ENCODE measurements at places on chromosomes 13 and 19.

DNA sequence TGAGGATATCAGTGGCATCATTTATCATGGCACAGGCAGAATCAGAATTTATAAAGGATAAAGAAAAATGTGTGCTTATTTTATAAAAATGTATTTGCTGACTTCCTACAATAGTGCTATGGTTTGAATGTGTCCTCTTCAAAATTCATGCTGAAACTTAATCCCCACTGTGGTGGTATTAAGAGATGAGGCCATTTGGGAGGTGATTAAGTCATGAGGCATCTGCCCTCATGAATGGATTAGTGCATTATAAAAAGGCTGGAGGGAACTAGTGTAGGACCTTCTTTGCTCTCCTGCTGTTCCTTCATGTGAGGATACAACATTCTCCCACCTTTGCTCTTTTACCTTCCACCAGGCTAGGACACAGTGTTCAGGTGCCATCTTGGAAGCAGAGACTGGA, 212.8 kb downstream of the RFC3 start:
- DNase-seq: no peak

GRCh38 chr19:6425732-6426620, 1.4 kb upstream of the KHSRP start:
- DNase-seq: no peak

GRCh38 chr13:31862828-31863227, 123.5 kb downstream of the RXFP2 start:
- DNase-seq: no peak

DNA sequence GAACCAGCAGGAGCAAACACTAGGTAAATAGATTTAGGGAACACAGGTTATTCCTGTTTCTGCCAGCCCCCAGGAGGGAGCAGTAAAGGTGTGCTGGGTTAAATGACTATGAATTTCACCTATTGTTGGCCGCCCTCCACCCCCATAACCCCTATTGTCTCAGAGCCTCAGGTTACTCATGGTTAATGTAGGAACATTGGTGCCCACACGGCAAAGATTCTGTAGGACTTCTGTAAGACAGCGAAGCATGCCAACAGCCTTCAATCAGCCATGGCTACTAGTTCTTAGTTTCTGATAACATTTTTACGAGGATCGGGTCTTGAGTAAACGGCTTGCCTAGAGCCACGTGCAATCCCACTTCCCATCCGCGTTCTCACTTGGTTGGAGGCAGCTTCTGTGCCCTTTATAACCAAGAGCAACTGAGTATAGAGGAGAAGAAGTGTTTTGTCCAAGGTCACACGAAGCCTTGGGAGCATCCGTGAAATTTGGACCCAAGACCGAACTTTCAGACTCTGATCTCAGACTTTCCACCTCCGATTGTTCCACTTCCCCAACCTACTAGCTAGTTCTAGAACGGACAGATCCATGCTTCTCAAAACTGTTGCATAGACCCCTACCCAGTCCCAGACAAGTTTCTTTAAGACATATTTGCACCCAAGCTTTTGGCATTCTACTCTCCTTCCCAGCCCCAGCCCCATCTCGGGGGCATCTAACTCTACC, 5.1 kb upstream of the CACNG8 start:
- DNase-seq: no peak

GRCh38 chr13:113493315-113493951, 2.9 kb upstream of the DCUN1D2 start:
- no peak for DNase-seq

DNA sequence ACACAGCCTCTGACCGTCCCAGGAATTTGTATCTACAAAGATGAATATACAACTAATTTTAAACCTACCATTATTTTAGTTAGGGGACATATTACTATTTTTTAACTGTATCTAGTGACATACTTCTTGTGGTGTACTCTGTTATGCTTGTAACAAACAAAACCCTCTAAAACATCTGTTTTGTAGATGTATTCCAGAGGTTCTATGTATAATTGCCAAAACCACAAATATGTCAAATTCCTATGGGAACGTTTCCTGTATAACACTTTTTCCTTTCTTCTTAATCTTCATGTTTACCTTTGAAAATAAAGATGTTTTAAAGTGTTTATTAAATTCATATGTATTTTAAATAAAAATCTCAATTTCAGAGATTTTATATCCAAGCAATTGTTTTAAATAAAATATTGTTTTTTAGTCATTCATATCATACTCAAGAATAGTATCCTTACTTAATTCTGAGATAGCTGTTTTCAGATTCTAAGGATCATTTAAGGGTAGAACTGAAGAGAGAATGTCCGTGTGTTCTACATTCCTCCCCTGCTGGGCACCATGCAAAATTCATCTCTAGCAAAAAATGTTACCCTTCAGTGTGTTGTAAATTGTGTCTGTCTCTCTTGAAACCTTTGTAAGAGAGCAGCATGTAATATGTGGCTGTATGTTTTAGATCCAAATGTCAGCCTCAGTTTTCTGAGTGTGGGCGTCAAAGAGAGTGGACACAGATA, 1327.7 kb downstream of the EFNB2 start:
- no peak for DNase-seq

DNA sequence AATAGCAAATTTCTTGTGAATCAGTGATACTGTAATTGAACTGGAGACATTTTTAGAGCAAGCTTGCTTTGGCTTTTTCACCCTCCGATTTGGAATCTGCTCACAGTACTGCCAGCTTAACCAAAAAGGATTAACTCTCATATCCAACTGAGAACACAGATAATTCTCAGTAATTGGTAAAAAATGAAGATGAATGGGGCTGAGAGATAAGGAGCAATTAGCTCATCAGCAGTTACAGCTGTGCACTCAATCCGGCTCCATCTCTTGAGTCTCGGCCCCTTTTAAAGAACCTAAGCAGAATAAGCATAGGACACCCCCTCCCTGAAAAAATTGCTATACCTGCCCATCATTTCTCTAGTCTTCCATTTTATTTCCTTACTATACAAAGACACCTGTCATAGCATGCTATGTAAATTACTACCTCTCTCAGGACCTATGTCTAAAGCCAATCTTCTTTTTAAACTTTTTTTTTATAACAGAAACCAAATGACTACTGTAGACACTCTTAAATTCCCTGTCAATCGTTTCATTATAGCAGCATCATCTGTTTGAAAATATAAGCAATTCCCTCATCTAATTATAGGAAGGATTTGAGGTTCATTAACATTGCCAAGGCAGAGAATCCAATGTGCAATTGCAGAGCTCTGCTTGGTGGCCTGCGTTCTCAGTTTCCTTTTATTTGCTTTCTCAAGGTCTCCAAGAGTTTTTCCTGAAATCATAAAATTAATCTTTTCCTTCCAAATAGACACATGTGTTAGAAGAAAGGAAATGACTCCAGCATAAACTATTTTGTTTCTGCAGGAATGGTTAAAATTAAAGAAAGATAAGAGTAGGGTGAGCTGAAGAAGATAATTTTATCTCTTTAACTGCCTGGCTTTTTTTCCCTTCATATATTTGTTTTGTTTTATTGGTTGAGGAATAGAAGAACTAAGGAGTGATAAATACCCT, 242.1 kb downstream of the DACH1 start:
- peak; percentile 52 for DNase-seq

DNA sequence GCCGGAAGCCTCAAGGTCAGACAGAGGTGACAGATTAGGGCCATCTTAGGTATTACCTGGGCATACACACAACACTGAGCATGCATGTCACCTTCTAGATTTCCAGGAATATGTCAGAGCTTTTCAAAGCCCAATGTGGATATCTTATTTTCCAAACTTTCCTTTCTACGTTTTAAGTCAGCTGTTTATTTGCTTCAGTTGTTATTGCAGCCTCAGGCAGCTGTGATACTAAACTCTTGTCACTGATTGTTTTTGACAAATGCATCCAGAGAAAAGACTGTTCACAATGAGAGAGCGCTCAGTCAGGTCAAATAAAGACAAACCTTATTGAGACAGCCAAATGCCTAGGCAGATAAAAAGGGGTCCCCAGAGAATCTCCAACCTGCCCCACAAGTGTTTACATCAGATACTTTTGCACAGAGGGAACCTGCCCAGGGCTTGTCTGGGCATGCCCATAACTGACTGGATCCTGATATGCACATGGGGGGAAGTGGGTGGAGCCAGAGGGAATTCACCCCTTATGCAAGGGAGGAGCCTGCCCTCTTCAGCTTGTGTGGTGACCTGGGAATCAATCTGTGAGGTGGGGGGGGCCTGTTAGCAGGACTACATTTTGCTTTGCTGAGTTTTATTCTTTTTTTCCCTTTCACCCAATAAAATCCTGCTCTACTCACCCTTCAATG, 28.5 kb downstream of the MED4 start:
- DNase-seq: peak; percentile 60

DNA sequence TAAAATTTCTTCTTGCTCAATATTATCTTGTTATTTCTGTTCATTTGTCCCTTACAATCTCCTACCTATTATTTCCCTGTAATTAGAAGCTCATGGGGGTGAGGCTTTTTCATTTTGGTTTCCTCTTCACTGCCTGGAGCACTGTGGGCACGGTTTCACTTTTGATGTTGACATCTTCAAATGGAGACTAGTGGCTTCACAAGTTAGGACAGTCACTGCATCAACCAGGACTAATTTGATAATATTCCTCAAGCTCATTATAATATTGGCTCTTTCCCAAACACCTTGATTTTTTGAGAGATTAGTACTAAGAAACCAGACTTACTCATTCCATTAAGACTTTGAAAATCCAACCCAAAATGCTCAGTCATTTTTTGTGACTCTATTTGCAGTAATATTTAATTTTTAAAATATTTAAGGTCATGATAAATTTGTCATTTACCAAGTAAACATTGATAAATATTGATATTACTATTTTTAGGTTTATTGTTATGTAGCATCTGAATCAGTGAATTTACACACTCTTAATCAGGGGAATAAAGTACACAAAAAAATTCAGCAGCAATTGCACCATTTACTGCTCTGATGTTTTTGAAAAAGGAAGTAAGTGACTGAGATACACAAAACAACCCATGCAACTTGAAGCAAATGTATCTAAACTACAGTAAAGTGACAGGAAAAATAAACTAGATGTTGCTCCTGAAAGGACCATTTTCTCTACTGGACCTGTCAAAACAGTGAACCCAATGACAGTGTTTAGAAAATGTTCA, 28.8 kb upstream of the RCBTB2 start:
- no peak for DNase-seq

DNA sequence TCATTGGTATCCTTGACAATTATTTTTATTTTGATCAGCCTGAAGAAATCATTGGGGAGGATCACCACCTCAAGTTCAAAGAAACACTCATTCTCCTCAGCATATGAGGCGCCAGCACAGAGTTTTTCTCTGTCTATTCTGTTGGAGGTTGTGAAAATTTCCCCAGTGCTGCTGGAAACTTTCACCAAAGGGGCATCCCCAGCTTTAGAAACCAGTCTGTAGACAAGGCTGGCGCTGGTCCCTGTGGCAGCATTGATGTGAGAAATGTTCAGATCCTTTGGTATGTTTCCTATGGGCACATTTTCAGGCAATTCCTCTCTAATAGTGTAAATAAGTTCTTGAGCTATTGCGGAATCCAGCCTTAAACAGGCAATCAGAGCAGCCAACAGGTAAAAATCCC, 2.1 kb downstream of the PCDH9 start:
- DNase-seq: no peak

- DNase-seq: no peak
These were observed 36.8 kb downstream of the MIPEP start for GRCh38 chr13:23852351-23852750.

- no peak for DNase-seq
These were observed 22.1 kb downstream of the ARID3A start for GRCh38 chr19:947707-948539.

DNA sequence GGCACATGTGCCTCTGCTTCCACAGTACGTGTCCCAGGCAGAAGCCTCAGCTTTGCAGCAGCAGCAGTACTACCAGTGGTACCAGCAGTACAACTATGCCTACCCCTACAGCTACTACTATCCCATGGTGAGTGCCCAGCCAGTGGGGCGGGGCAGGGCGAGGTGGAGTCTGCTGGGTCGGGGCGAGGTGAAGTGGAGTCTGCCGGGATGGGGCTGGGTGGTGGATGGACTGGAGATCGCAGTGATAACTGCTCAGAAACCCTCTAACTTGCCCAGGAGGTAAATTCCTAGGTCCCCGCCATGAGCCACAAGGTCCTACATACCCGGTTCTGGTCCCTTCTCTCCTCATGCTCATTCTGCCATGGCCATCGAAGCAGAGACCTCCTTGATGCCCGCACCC, 3.6 kb downstream of the LENG8 start:
- DNase-seq: no peak

DNA sequence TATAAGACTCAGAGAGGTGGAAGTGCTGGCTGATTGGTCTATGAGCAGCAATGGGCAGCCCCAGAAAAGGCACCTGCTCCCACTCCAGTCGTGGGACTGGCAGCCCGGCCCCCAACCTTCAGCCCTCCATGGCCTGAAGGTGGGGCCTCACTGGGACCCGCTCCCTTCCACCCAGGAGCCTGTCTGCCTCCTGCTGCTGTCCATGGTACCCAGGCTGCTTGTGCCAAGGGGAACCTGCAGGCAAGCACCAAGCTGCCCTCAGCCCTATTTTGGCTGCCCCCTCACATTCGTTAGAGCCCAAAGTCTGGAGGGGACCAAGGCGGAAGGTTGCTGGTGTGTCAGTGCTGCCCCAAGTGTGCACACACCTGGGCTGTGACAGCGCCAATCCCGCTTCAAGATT, 2304.9 kb downstream of the PCDH9 start:
- DNase-seq: no peak

- no peak for DNase-seq
These were observed 5.9 kb downstream of the COL4A1 start for GRCh38 chr13:110301083-110301482.

DNA sequence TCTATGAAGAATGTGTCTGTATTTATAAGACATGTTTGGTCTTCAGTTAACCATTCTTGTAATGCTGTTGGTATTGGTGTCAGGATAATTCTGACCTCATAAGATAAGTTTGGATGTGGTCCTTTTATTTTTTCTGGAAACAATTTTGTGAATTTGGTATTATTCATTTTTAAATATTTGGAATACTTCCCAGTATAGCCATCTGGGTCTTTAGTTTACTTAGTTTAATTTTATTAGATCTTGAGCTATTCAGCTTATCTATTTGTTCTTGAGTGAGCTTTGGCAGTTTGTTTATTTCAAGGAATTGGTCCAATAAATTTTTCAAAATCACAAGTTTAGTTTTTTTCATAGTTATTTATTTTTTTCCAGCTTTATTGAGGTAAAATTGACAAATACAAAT, 335.4 kb upstream of the PCDH20 start:
- DNase-seq: no peak

- no peak for DNase-seq
These were observed 14.6 kb downstream of the MCF2L start for GRCh38 chr13:112983428-112984196.

GRCh38 chr13:113616991-113617749, 32.6 kb downstream of the TFDP1 start:
- no peak for DNase-seq

- no peak for DNase-seq
These were observed 338.1 kb upstream of the PCDH9 start for GRCh38 chr13:67568205-67568604.

- no peak for DNase-seq
These were observed 11.3 kb downstream of the EPS15L1 start for GRCh38 chr19:16460454-16460853.

DNA sequence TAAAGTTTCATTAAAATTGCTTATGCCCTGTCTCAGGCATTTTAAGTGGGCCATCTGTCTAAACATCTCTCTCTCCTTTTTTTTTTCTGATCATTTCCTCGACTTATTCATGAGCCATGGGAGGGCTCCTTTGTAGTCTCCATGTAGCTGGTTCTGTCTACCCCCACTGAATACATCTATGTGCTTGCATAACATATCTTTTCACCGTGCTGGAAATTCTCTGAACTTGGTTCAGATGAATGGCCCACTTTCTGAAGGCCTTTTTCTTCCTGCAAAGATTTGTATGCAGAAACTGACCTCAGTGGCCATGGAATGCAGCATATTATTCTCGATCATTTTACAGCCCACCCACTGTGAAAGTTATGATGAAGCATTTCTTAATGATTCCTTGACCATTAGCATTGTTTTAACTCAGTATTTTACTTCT, 225.3 kb downstream of the GGACT start:
- DNase-seq: no peak
